Heart left ventricle (tissue), 16 donors: ENCODE measurements at places on chromosomes 2 and 18. TPM values are rescaled to one million over a fixed set of nuclear protein-coding genes. Genes with fewer than 3 reads are reported as not detected.

The MROH2A gene
- total RNA-seq: not detected

- DNase-seq: peak; percentile 82
- no peaks in the 10 kb centered on the region for H3K36me3 ChIP-seq
- H3K27me3 ChIP-seq: peaks cover 5% of the 10 kb centered on the region
- peak within 1 kb of the TSS; percentile 93 for H3K27ac ChIP-seq
- peak within 1 kb of the TSS; percentile 48 for H3K4me3 ChIP-seq
Measured at GRCh38 chr18:2846636-2847316, at the start of gene EMILIN2. TSS of gene EMILIN2 (plus strand) at chr18:2847006. CDS start at chr18:2847189, 183 bp downstream.

The MOGAT1 gene
- total RNA-seq: 0.90 TPM

DNA sequence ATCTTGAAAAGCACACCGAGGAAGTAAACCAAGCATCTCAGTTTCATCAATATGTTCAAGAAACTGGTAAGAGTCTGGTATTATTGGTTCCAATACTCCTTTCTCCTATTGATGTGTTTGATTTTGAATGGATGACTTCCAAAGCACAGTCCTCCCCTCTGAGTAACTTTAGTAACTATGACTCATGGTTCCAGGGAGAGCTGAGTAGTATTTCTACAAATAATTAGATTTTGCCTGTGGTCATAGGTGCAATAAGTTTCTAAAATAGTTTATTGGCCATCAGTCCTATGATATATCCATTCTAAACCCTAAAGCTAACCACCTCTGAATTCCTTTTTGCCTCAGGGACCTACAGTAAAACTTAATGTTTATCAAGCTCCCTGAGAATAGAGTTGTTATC is 352.4 kb downstream of the XIRP2 start:
- H3K4me1 ChIP-seq: no peaks in the 10 kb centered on the region
- DNase-seq: no peak
- peaks cover 20% of the 10 kb centered on the region for H3K36me3 ChIP-seq
- no peak overlapping the region for H3K27ac ChIP-seq
- H3K27me3 ChIP-seq: no peaks in the 10 kb centered on the region

The SPRED2 gene
- total RNA-seq: 24.4 TPM
